ENCODE measurements at places on chromosomes 1 and 21.

- DNase-seq = no peak
Measured at GRCh38 chr21:41752231-41752681, 14.6 kb downstream of the RIPK4 start.

- DNase-seq = no peak
Measured at GRCh38 chr1:111965781-111966443, 23.6 kb downstream of the KCND3 start.

GRCh38 chr1:203600782-203601513, 25.7 kb upstream of the ATP2B4 start:
- DNase-seq = no peak

DNA sequence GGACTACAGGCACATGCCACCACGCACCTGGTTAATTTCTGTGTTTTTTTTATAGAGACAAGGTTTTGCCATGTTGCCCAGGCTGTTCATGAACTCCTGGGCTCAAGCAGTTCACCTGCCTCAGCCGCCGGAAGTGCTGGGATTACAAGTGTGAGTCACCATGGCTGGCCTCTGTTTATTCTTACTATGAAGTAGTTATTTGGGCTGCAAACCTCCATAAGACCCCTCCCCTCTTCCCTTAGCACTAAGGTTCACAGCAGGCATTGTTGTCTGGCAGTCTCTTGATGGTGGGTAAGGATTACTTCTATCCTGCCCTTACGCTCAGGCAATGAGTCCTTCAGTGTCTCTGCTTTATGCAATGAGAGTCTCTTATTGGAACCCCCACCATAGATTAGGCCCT, 51.8 kb downstream of the ANGPTL1 start:
- no peak for DNase-seq

- DNase-seq = no peak
Measured at GRCh38 chr1:113881661-113882060, 5.7 kb downstream of the BCL2L15 start.
